ENCODE measurements at places on chromosomes 4 and X.

- no peak for DNase-seq
These were observed 105.4 kb upstream of the DIAPH2 start for GRCh38 chrX:96579252-96579651.

DNA sequence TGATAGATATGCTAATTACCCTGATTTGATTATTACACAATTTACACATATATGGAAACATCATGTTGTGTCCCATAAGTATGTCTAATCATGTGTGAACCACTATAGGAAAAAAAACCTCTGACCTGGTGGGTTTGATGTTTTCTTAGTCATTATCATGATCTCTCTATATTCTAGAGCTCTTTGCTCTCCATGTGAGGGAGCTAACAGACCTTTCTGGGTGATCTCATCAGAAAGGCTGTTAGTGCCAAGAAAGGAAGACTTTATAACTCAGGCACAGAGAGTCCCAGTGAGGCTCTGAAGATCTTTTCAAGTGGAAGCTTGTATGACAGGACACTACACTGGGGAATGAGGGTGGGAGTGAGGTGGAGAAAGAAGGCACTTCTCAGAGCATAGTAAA, 527.7 kb upstream of the MAGEB2 start:
- peak; percentile 15 for DNase-seq

DNA sequence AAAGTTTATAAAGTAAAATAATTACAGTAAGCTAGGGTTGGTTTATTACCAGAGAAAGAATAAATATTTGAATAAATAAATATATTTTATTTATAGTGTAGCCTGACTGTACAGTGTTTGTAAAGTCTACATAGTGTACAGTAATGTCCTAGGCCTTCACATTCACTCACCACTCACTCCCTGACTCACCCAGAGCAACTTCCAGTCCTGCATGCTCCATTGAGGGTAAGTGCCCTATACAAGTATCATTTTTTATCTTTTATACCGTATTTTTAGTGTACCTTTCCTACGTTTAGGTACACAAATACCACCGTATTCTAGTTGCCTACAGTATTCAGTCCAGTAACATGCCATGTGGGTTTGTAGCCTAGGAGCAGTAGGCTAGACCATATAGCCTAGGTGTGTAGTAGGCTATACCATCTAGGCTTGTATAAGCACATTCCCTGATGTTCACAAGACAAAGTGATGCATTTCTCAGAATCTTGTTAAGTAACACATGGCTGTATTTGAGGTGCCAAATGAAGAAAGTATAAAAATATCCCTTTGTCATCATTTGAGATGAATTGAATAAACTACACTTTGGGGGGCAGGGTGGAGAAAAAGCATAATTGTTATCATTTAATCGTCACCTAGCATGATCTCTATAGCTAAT, 14.7 kb upstream of the KLHL8 start:
- DNase-seq = peak; percentile 36

DNA sequence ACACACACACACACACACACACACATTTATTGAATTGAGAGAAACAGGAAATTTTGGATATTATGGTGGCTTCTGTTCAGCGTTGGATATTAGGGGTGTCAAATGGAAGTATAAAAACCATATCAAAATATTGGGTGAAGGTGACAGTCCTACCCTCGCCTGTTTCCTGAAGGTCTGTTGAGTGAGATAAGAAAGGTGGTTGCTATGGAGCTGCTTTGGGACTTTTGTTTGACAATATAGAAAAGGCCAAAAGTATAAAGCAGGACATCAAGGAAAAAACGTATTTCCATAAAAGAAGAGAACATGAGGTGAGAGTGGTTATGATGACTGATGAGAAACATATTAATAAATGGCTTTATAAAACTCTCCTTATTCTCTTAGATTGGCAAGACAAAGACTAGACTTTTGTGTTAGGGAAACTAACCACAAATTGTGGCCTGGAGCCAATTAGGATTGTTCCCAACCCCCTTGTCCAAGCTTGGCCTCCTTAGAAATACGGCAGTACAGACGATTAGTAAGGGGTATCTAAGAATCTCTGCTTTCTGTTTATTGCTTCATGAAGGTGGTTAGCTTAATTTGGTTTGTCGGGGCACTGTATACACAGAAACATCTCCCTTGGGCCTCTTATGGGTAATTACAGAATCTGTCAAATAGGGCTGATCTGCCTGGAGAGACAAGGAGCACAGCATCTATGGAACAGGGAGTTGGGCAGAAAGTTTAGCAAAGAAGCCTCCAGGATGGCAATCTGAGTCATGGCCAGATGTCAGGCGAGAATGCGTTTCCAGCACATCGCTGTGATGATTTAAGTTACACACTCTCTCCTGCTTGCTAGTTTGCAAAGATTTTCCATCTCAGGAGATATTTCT, 198.0 kb downstream of the CBR4 start:
- no peak for DNase-seq

- DNase-seq = peak; percentile 25
These were observed 16.1 kb downstream of the NKX3-2 start for GRCh38 chr4:13527981-13528820.

DNA sequence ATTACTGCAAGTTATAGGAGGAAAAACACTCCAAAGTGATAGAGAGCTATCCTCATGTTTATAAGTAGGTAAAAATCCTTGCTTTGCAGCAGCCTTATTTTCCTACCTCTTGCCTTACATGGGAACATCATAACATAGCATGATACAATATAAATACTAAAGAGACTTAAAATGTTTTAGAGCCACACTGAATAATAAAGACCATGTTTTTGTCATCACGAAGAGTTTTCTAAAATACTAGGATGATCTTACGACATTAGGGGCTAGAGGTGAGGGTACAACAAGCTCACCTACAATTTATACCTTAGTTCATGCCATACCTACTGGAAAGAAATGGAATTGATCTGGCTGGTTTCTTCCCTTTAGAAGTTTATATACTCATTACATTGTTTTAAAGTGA, 184.8 kb downstream of the FBXW7 start:
- DNase-seq = no peak

DNA sequence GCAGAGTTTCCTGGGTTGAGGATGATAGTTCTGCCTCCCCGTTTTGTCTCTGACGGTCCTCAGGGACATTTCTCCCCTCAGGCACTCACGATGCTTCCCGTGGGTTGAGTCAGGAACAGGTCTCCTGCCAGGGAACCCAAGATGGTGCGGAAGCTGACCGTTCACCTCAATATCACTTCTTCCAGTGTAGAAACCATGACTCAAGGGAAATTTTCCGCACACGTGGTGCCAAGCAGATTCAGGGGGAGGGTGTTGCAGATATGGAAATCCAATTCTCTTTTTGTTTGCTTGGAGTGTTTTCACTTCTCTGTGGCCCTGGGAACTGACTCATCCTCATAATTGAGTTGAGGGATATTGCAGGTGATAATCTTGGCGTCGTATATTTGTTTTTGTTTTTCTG, 46.7 kb downstream of the CXorf49B start:
- DNase-seq = no peak

Measured in renal cortical epithelial cell (primary cell).